ENCODE measurements at places on chromosomes 11 and 22.

DNA sequence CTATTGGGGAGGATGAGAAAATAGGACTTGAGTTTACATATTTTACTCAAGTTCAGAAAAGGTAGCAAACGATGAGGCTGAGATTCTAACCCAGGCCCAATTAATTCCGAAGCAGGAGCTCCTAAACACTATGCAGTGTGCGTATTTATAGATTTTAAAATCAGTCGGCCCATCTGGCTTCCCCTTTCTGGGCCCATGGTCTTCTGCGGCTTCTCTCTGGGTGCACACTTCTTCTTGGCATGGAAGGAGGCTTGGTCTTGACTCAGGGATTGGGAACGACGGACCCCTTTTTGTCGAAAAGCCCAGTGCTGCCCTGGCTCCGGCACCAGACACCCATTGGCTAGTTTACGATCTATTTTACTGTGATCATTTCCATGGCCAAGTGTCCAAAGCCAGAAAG, 1433.8 kb downstream of the BRD1 start:
- DNase-seq, result no peak

- DNase-seq, result no peak
Observed at GRCh38 chr22:19546680-19547079, 22.5 kb upstream of the CLDN5 start.

DNA sequence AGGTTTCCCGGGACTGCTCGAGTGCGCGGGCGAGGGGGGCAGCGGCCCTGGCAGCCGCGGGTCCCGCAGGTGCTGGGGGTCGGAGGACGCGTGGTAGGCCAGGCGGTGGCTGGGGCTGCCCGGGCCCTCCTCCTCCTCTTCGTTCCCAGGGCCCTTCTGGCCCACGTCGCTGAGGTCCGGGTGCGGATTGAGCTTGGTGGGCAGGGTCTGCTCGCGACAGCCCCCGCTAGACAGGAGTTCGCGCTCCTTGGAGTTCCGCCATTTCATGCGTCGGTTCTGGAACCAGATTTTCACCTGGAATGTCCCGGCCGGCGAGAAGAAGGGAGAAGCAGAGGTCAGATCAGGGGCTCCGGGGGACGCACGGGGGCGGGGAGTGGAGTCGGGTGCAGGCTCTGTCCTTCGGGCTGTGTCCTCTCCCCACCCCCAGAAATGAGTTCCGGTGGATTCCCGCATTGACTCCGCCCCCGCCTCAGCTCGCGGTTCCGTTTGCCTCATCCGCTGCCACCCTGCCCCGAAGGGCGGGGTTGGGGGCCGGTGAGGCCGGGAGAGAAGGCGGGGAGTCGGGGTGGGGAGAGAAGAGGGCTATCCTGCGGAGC, 3.9 kb downstream of the DBX1 start:
- no peak for DNase-seq

DNA sequence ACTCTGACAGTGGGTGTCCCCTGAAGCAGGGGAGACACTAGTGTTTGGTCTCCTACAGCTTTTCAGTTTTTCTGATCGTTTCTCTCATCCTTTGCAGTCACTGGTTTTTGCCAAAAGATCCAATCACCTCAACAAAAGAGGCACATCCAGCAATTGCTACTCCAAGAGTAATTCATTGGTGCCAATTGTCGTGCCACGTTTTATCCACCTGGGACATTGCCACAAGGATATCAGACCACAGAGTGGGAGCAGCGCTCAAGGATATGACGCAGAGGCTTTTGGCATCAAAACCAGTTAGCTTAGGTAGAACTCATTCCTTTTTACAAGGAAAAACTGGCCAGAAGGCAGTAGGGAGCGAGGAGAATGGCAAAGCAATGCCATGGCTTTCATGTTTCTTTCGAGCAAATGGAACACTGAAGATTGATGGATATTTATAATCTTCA, 40.9 kb upstream of the BLID start:
- DNase-seq, result no peak

- DNase-seq, result no peak
Observed at GRCh38 chr22:37473437-37473946, 12.7 kb downstream of the MFNG start.

- DNase-seq, result no peak
Observed at GRCh38 chr11:27183672-27184457, 143.2 kb downstream of the BBOX1 start.

DNA sequence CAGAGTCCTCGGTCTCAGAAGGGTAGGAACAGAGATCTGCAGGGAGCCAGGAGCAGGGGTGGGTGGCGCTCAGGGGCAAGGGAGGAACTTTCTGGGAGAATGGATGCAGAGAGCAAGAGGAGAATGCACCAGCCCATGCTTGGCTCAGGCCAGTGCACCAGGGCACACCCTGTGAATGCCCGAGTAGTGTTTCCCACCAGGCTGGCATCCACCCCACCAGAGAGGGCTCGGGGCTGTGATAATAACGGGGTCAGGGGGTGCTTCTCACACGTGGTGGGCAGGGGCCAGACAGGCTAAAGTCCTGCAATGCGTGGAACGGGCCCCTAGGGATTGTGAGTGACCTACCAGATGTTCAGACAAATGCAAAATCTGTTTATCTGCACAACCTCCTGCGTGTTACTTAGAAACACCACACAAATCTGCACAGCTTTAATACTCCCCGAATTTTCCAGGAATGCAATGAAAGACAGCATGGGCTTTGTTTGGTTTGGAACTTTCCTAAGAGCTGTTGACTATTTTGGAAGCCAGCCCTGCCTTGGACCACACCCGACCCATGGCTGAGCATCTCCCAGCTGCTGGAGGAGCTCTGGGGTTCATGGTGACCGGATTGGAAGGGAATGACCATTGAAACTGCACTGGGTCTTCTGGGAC, 368.3 kb downstream of the SHANK2 start:
- no peak for DNase-seq

- no peak for DNase-seq
Observed at GRCh38 chr11:127791844-127792243, 791.3 kb upstream of the KIRREL3 start.

GRCh38 chr11:4672470-4672869, 25.2 kb downstream of the OR51E2 start:
- DNase-seq, result no peak

DNA sequence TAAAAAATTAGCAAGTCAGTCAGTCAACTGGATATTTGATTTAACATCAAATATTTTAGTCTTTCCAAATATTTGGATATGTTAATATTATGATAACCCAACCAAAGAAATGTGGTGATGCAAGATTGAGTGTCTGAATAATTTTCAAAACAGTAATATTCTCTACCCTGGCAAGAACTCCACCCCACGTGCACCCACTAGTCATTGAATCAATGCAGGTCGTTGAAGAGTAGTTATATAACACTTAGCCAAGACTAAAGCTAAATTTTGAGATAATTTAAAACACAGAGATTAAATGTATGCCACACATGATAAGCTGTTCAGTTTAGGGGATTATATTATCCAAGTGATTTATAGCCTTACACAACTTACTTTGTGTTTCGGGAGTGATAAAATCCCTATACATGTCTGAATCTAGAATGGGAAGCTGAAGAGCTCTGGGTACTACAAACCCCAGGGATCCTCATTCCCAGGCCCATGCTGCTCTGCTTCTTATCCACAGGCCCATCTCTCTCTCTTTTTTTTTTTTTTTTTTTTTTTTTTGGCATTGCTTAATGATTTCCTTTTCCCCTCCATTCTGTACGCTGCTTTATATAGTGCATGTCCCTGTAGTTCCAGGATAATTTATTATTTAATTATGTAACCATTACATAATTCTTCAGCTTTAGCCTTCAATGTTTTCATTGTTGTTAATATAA, 392.9 kb downstream of the NTM start:
- no peak for DNase-seq

- no peak for DNase-seq
Observed at GRCh38 chr11:75369560-75370255, 18.2 kb upstream of the ARRB1 start.

- no peak for DNase-seq
Observed at GRCh38 chr22:40309631-40310030, 36.7 kb upstream of the ADSL start.

DNA sequence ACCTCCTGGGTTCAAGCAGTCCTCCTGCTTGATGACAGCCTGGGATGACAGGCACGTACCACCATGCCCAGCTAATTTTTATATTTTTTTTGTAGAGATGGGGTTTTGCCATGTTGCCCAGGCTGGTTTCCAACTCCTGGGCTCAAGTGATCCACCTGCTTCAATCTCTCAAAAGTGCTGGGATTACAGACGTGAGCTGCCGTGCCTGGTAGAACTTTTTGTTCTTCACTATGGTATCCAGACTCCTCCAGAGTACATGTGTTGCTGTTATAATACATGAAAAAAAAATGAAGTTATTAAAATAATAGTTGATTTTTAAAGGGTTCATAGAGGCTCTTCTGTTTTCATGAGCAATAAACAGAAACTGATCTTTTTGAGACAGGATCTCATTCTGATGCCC, 29.6 kb downstream of the ZNF143 start:
- no peak for DNase-seq

DNA sequence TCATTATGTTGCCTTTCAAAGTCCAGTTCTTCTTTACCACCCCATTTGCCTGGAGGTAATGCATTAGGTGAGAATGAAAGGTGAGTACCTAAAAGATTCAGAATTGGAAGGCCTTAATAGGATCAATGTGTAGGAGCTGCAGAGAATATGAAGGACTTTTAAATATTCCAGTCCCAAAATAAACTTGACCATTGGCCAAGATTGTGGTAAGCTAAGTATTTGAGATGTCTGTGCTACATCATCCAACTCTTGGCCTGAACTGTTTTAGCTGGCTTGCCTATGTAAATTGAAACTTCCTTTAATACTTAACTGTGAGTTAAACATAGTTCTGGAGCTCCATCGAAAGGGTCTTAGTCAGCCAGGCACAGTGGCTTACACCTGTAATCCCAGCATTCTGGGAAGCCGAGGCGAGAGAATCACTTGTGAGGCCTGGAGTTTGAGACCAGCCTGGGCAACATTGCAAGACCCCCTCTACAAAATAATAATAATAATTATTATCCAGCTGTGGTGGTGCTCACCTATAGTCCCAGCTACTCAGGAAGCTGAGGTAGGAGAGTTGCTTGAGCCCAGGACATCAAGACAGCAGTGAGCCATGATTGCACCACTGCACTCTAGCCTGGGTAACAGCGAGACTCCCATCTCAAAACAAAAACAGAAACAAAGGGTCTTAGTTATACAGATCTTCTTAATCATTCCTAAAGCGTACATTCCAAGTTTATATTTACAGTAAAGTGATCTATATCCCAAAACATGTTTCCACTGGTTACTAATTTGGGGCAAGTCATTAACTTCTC, 29.8 kb downstream of the MTMR3 start:
- DNase-seq, result no peak

- DNase-seq, result no peak
Observed at GRCh38 chr11:74004046-74004695, 4.7 kb downstream of the UCP3 start.

DNA sequence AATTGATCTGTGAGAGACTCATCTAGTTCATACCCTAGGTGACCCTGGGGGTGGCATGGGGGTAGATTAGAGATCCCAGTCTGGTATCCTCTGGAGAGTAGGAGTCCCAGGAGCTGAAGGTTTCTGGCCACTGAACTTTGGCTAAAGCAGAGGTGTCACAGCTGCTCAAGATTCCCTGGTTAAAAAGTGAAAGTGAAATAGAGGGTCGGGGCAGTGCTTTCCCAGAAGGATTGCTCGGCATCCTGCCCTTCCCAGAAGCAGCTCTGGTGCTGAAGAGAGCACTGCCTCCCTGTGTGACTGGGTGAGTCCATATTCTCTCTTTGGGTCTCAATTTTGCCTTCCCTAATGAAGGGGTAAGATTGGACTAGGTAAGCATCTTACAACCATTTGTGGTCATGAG, 653 bp downstream of the IL18BP start:
- no peak for DNase-seq

DNA sequence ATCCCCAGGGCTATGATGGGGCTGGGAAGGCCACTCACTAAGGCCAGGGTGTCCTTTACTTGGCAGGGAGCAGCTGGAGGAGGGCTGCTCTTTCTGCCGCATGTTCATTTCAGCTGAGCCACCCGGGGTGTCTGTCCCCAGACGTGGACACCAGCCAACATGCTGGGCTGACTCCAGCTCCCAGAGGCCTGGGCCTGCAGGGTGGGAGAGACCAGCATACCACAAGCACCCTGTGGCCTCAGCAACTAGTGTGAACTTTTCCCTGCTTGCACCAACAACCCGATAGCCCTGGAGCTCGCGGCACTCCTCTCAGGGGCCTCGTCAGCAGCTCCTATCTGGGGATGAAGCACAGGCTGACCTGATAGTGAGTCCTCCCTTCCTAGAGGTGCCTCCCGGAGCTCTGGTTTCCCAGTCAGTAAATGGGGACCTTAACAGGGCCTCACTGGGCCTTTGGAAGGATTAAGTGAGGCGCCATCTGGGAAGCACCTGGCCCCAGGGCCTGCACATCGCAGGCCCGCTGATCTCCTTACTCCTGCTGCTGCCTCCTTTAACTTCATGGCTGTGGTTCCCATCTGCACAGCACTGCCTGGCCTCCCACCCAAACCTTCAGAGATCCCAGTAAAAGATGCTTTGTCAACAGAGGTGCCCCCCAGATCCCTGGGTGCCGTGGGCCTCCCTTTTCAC, 83.4 kb downstream of the GALNT18 start:
- no peak for DNase-seq

- DNase-seq, result no peak
Observed at GRCh38 chr11:92827132-92827531, 142.3 kb upstream of the MTNR1B start.

DNA sequence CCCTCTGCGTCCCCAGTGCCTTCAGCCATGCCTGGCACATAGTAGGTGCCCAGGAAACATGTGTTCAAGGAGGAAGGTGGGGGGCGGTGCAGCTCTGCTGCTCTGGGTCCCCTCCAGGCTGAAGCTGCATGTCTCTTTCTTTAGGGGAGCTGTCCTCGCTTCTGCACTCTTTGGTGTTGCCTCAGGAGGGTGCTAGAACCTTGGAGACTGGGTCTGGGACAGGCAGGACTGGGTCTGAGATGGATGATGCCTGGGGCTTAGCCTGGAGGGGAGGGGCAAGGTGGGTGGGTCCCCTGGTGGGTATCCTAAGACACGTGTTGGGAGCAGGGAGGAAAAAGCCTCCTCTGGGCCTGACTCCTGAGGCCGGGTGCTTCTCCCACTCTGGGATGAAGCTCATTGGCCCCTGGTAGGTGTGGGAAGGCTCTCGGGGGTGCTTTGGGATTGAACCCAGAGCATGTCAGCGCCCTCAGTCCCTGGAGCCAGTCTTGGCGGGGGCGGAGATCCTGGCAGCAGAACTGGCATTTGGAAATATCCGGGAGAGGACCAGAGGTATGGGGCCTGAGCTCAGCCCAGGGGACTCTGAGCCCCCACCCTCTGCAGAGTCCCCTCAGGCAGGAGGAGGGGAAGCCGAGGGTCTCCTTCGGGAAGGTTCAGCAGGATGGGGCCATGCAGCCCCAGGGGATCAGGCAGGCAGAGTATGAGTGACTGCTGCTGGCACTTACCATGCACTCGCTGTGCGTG, 6.7 kb upstream of the GSTP1 start:
- no peak for DNase-seq

All from stimulated activated CD4-positive, alpha-beta T cell treated with anti-CD3 and anti-CD28 coated beads, Interleukin-1b, Interleukin-23, amount 100 ng/mL, for 1 hour (primary cell).